ENCODE measurements at places on chromosomes 1 and 21.
A peak's percentile ranks its signal among the peaks of the same experiment; 100 is the strongest.

DNA sequence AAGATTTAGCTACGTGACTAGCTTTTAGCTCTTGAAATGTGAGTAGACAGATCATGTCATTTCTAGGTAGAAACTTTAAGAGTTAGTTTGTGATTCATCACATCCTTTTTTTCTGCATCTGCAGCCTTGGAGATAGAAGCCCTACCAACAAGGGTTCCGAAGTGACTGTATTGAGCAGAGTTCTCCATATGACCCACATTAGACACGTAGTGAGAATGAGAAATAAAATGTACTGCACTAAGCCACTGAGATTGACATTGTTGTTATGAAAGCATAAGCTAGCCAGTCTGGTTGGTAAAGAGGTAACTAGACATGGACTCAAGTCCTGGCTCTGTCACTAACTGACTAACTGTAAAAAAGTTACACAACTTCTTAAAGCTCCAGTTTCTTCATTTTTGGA lies 296.1 kb downstream of the PDE4B start:
- peak; percentile 28 for DNase-seq

DNA sequence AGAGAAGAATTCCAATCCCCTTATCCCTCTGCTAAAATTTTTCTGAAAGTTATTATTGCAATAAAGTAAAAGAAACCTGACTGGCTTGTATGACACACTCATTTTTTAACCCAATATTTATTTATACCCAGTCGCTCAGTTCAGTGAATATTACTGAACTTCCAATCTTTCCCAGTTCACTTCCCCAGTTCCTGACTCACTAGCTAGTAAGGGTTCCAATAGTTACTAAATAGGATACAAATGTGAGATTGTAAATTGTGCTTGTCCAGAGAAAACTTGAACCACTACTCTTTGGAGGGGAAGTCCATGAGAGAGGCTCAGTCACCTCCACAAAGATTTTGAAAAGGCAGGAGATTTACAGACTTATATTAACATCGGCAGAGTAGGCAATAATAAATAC lies 31.4 kb downstream of the PRDX6 start:
- DNase-seq: peak; percentile 4

DNA sequence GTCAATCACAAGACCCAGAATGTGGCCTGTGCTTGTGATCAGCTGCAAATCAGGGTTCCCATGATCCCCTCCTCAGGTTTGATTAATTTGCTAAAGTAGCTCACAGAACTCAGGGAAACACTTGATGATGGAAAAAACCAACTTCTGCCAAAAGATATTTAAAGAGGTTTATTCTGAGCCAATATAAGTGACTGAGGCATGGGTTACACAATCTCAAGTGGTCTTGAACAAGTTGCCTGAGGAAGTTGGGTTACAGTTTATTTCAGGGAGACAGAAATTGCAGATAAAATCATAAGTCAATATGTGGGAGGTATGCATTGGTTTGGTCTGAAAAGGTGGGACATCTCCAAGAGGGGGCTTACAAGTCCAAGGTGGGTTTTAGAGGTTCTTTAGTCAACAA lies 243.1 kb downstream of the S1PR1 start:
- no peak for DNase-seq

DNA sequence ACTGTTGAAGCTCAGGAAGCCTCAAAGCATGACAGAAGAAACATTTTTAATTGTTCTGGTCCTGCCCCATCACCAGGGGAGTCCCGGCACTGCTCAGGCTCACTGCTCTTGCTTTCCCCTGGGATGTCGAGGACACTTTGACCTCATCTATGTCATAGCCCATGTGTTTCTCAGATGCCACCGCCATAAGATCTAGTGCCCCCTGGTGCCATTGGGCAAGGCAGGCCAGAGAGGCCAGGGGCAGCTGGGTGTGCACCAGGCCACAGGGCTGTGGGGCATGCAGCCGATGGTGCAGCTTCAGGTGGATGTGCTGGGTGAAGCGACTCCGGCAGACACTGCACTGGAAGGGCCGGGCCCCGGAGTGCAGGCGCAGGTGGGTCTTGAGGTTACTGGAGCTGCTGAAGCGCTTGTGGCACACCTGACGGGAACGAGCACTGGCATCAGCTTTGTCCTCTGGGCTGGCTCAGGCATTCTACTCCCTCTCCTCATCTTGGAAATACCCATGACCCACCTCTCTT lies 7.7 kb upstream of the CRYBG2 start:
- DNase-seq: no peak

DNA sequence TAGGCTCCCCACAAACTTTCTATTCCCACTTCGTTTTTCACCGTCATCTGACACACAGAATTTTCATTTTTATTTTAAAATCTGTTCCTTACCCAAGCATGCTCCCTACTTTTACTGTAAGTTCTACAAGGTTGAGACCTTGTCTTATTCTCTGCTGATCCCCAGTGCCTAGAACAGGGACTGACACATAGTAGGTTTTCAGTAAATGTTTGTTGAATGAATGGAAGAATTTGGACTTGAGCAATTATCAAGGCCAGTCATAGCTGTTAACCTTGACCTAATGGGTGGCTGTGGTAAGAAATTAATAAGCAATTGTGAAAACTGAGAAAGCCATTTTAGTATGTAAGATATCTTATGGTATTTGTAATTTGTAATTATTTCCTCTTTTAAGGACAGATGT lies 71.1 kb downstream of the LAMC1 start:
- DNase-seq: no peak

DNA sequence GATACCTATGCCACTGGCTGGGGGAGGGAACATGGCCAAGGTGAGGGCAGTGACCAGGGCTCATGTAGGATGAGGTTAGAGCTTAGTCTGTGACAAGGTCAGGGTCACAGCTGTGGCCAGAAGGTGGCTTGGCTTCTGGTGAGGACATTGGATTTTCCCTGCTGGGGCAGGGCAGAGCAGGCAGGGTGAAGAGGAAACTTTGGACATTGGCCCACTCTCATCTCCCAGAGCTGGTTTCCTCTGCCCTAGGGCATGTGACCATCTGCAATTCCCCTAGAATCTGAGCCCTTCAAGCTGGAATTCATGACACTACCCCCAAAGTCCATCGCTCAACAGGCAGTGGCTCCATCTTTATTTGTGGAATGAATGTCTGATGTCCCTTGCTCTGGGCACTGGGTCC lies 5.3 kb downstream of the DMBX1 start:
- DNase-seq: no peak

DNA sequence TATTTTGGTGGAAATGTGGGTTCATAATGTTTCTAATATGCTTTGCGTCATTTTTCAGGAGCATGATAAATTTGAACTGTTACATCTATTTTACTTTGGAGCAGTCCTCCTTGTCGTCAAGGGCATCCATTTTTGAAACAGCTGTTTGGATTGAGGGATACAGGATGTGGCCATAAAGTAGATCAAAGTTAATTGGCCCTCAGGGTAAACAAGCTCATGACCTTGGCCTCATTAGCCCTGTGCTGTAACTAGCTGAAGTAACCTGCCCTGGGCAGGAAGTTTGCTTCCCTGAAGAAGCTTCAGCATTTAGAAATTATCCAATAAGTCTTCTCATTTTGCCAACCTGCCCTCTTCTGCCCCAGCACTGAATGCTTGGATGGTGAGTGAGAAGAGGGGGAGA lies 24.8 kb upstream of the RGL1 start:
- no peak for DNase-seq

DNA sequence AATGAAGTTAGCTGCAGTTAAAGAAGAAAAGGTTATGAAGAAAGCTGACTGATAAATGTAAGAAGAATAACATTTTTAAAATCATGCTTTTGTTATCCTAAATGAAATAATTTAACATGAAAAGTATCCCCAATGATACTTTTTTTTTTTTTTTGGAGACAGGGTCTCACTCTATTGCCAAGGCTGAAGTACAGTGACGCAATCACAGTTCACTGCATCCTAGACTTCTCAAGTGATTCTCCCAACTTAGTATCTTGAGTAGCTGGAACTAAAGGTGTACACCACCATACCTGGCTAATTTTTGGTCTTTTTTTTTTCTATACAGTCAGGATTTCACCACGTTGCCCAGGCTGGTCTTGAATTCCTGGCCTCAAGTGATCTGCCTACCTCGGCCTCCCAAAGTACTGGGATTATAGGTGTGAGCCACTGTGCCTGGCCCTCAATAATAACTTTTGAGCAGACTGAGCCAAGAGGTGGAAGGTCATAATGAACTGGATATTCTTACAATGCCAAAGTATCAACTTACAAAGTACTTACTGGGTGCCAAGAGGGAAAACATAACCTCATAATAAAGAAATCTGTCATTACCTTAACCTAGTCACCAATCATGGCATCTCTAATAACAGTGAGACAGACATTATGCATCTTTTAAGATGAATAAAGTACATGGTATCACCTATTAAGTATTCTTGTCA lies 94.5 kb downstream of the EVI5 start:
- no peak for DNase-seq

DNA sequence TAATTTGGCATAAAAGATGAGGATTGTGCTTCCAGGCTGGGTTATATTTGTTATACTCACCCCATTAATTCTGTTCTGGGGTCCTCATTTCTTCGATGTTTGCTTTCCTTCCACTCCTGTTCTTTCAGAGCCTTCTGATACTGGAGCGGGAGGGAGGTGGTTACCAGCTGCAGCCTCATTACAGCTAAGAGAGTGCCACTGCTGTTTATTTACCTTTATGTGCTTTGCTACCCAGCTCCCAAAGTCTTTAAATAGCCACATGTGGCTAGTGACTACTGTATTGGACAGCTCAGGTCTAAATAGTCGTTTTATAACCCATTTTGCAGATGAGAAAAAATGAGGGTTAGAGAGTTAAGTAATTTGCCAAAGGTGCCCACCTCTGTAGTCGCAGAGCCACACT lies 25.1 kb downstream of the PLEKHM2 start:
- no peak for DNase-seq

- DNase-seq: peak; percentile 99
Measured at GRCh38 chr1:162003061-162003829, 20.4 kb downstream of the OLFML2B start.

- no peak for DNase-seq
Measured at GRCh38 chr1:197606168-197606845, 169.0 kb downstream of the DENND1B start.

DNA sequence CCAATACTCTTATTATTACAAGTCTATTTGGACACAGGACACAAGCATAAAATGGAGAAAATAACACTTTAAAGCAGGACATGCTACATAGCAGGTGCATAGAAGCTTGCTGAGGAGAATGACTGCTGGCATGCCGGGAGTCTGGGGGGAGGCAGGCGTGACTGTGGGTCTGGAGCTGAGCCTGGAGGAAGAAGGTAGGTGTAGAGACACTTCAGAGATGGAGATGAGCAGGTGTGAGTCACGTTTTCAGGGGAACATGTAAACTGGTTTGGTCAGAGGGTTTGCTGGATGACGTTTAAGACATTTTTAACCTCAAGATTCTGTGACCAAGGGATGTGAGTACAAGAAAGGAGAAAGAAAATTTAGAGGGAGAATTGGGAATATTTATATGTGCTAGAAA lies 24.5 kb downstream of the OSCP1 start:
- peak; percentile 39 for DNase-seq

DNA sequence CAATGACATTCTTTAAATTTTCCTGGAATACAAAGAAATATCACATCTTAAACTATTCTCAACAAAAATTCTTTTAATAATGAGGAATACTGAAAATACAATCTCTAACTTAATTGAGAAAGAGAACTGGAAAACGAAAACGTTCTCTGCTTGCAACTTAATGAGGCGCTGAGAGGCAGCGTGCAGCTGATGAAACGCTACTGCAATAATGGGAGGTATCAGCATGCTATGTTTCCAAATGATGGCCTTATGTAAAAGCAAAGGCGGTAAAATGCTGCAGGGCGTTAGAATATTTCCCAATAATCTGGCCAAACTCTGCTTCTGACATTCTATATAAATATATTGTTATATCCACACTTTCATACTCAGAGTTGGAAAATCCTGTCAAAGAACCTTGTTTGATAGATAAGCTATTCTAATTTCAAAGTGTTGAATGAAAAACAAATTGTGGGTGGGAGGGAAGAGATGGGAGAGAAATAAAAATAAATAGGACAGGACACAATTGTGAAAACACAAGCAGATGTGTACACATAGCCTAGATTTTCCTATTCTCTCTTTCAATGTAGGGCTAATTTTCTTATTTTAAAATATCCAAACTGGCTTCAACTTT lies 70.9 kb downstream of the APP start:
- no peak for DNase-seq

DNA sequence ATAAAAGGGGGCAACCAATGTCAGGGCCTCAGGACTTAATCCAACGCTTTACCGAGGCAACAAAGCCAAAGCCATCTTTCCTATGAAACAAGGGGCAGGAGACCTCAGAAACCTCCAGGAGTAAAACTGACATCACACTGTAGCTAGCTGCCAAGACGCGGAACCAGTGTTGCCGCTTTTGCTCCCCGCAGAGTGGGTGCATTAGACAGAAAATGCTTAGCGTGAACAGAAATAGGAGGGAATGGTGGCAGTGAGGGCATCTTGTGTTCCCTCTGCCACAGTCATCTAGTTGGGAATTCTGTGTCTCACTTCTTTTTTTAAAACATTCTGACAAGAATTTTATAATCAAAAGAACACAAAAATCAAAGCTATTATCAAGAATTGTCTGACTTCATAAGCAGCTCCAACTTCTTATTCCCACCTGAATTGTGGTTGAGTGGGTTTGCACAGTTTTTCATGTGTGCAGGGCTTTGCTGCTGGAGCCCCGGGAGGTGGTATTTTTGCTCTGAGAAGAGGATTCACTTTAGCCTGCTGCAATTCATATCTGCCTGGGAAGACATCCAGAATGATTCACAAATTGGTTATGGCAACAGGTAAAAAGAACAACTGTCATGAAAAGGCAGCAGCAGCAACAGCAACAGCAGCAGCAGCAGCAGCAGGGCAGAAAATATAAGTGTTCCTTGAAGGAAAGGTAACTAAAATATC lies 82.2 kb upstream of the DIRAS3 start:
- DNase-seq: no peak

DNA sequence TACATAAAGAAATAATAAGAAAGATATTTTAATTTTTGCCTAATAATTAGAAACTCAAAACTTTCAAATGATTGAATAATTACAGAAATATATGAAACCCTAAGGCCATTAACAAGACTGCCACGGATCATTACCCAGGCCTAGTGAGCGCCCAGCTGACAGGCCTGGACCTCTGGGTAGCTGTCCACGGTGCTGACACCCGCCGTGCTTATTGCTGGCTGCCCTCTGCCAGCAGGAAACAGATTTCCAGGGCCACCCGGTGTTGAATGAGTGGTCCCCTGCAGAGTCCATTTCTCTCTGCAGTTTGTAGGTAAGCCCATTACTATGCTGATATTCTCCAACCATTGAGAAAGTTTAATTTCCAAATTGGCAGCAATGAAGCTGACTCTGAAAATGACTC lies 254.4 kb upstream of the GJB5 start:
- DNase-seq: peak; percentile 10
